ENCODE measurements at places on chromosomes 7 and 10.
A peak's percentile ranks its signal among the peaks of the same experiment; 100 is the strongest.

GRCh38 chr10:35481413-35481812 is 123.7 kb upstream of the GJD4 start:
- no peak for DNase-seq

DNA sequence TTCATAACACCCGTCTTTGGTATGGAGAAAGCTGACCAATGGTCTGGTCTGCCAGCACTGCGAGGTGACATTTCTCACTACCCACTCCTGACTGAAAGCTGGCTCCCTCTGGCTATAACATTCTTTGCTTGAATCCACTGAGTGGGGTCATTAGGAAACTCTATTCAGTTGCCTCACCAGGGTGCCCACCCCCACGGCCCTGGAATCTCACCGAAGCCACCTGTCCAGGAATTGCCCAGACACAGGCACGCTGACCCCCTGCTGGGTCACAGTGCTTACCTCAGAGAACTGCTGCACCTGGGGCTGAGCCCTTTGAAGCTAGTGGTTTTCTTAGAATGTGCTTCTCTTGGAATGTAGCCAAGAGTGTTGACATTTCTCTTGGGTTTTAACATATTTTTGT is 28.6 kb downstream of the HECW1 start:
- peak; percentile 64 for DNase-seq

DNA sequence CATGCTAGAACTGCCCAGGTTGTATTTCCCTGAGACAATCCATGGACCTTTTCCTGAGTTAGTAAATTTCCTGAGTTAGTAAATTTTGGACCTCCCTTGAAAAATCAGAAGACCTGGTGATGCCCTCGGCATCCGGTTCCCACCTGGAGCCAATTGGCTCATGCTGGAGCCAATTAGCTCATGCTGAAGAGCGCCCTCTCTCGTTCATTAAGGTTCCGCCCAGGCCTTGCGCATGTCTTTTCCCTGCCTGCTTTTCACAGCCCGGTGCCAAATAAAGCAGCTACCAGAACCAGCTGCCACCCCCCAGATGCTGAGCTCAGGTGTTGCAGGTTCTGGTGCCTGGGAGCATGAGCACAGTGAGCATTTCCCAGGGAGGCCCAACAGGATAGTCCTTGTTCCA is 96.2 kb downstream of the APBB1IP start:
- DNase-seq = no peak

- peak; percentile 20 for DNase-seq
Observed at GRCh38 chr10:32795598-32796183, 162.3 kb downstream of the ITGB1 start.

DNA sequence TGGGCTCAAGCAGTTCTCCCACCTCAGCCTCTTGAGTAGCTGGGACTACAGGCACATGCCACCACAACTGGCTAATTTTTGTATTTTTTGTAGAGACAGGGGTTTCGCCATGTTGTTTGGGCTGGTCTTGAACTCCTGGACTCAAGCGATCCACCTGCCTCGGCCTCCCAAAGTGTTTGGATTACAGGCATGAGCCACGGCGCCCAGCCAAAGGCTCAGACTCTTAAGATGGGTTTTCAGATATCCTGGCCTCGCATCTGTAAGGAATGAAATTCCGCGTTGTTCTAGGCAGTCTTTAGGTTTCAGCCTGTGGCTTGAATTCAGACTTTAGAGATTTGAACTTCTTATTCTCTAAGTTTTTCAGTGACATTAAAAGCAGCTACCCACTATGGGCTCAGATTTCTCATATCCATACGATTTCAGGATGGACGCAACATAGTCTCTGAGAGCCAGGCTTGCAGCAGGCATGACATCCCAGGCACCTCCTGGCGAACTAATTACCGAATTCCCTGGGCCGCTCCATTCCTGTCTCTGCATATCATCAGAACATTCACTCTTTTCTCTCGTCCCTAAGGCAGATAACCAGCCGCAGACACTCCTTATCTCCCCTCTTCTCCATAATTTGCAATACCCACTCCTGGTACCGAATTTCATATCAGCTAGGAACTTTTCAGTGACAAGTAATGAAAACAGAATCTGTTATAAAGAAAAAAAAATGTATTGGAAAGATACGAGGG is 29.7 kb downstream of the IL15RA start:
- DNase-seq = no peak

DNA sequence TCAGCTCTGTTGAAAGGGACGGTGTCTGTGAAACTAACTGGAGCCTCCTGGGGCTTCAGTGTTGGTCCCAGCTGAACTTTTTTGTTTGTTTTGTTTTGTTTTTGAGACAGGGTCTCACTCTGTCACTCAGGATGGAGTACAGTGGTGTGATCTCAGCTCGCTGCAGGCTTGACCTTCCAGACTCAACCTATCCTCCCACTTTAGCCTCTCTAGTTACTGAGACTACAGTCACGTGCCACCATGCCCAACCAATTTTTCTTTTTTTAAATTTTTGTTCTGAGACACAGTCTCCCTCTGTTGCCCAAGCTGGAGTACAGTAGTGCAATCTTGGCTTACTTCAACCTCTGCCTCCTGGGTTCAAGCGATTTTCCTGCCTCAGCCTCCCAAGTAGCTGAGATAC is 13.4 kb upstream of the DNAJB6 start:
- no peak for DNase-seq

DNA sequence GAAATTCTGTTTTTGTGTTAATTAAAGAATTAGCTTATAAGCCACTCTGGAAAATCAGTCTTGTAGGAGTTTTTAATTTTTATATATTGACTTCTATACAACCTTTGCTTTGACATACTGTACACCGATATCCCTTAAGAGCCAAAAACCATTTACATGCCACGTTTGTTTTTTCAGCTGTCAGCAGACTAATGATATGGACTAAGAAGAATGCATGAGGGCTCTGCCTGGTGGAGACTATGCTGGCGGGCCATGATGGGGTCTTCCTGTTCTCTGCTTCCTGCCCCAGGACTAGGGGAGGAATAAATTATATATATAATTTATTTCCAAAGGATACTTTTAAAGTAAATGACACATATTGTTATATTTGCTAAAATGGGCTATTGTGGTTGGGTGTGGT is 96.3 kb downstream of the CDK14 start:
- DNase-seq = no peak

DNA sequence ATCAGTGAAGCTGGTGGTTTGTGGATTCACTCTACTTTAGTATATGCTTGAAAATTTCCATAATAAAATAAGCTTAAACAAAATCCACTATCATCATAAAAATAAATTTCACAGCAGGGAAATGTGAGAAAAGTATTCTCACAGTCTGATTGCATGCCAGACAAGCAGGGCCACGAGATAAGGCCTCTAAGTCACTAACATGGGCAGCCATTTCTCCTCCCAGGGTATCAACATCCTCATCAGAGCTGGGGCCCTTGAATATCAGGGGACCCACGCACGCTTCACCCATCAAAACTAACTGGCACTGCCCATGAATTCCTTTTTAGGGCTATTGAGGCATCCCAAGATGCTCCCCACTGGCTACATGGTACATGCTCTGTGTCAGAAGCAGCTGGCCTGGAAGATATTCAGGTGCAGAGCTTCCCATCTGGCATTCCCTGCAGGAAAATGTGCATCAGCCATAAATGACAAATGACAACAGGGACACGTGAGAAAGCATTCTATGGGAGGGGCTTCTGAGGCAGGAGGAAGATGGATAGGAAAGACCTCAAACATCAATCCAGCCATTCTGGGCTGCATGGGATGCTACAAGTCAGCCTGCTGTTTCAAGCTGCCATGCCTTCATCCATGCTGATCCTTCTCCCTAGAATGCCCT is 17.4 kb downstream of the CCDC6 start:
- DNase-seq = no peak

- no peak for DNase-seq
Observed at GRCh38 chr10:3763035-3763456, 22.0 kb downstream of the KLF6 start.

GRCh38 chr7:48454750-48455192 is 283.5 kb downstream of the ABCA13 start:
- peak; percentile 66 for DNase-seq

GRCh38 chr10:2909921-2910320 is 157.4 kb upstream of the PFKP start:
- no peak for DNase-seq

DNA sequence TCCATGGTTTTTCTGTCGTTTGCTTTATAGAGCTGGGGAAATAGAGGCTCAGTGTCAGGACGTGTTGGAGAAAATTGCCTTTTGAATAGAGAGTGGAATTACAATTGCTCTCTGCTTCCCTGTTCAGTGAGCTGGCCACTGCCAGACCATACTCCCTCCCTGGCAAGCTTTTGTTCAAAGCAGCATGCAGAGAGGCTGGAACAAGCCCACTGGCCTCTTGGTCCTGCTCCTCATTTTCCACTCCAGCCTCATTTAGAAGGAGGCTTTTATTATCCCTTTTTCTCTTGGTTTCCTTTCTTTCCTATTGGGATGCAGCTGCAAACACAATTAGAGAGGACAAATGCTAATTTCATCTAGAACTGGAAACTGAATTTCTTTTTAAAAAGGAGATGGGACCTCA is 302.2 kb upstream of the PODXL start:
- no peak for DNase-seq

- DNase-seq = no peak
Observed at GRCh38 chr10:79323602-79324001, 23.7 kb upstream of the PPIF start.

- no peak for DNase-seq
Observed at GRCh38 chr7:106721816-106722785, 61.1 kb upstream of the CCDC71L start.

- no peak for DNase-seq
Observed at GRCh38 chr10:47339759-47340607, 8.2 kb upstream of the RBP3 start.

GRCh38 chr7:87918740-87919139 is 15.3 kb upstream of the ADAM22 start:
- no peak for DNase-seq

DNA sequence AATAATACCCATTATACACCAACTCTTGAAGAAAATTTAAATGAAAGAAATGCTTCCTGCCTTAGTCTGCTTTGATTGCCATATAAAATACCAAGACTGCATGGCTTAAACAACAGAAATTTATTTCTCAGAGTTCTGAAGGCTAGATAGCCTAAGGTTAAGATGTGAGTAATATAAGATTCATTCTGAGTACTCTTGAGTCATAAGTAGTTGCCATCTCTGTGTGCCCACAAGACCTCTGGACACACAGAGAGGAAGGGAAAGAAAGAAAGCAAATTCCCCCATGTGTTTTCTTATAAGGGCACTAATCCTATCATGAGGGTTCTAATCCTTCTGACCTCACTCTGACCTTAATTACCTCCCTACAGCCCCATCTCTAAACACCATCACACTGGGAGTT is 201.2 kb downstream of the PTN start:
- no peak for DNase-seq

GRCh38 chr7:4742852-4743251 is 32.6 kb upstream of the AP5Z1 start:
- no peak for DNase-seq

Measured in urothelium cell line (cell line).